ENCODE measurements at places on chromosomes 13 and 19. TPM values are rescaled to one million over a fixed set of nuclear protein-coding genes. Genes with fewer than 3 reads are reported as not detected.

The ZNF583 gene
- 2.1 TPM for total RNA-seq

The KLK14 gene
- 1.1 TPM for total RNA-seq

The ZNF837 gene
- total RNA-seq: 2.5 TPM

The FFAR2 gene
- not detected for total RNA-seq

The APC2 gene
- total RNA-seq: 0.14 TPM

The NLRP7 gene
- not detected for total RNA-seq

The ZNF571 gene
- total RNA-seq: 2.9 TPM

DNA sequence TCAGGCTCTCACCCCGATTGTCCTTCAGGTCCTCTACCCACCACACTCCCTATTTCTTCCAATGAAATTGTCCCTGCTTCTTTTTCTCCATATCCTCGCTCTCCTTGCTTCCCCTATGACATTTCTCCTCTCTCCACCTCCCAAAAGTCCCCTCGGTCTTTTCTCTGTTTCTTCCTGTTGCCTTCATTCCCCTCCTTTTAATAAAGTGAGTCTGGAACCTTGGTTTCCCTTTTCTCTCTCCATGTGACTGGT lies 676 bp upstream of the ZNF574 start:
- no peaks in the 10 kb centered on the region for H3K27me3 ChIP-seq
- DNase-seq: no peak
- H3K4me3 ChIP-seq: peak overlapping the region; percentile 89
- H3K27ac ChIP-seq: peak overlapping the region; percentile 99
- peaks cover 27% of the 10 kb centered on the region for H3K4me1 ChIP-seq

GRCh38 chr19:55173714-55174409 lies 6.2 kb downstream of the SYT5 start:
- H3K27ac ChIP-seq: no peak overlapping the region
- H3K4me3 ChIP-seq: peak overlapping the region; percentile 49
- H3K4me1 ChIP-seq: peaks cover 16% of the 10 kb centered on the region
- no peaks in the 10 kb centered on the region for H3K36me3 ChIP-seq
- peaks cover 61% of the 10 kb centered on the region for H3K27me3 ChIP-seq

- peaks cover 79% of the 10 kb centered on the region for H3K27me3 ChIP-seq
- no peak overlapping the region for H3K27ac ChIP-seq
- no peak overlapping the region for H3K4me3 ChIP-seq
- peaks cover 2% of the 10 kb centered on the region for H3K36me3 ChIP-seq
- DNase-seq: no peak
- H3K4me1 ChIP-seq: peaks cover 19% of the 10 kb centered on the region
These were observed 13.6 kb downstream of the ZIC2 start for GRCh38 chr13:99995104-99995588.

DNA sequence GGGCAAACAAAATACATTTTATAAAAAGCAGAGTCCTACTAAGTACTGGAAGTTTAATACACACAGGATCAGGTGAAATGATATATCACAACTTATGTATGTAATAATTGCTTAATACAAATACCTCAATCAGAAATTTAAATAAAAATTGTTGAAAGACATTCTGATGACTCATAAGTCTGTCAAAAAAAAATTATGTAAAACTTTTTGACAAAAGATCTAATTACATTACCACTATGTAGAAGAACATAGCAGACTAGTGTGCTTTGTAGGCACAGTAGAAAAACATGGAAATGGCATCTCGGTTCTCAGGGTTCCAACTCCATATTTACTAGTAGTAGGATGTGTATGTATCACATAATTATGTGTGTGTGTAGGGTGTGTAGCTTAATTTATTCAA lies 156.2 kb downstream of the DNAJC3 start:
- no peak overlapping the region for H3K4me3 ChIP-seq
- no peaks in the 10 kb centered on the region for H3K4me1 ChIP-seq
- H3K27ac ChIP-seq: no peak overlapping the region
- no peak for DNase-seq
- no peaks in the 10 kb centered on the region for H3K36me3 ChIP-seq
- H3K27me3 ChIP-seq: peaks cover 23% of the 10 kb centered on the region

DNA sequence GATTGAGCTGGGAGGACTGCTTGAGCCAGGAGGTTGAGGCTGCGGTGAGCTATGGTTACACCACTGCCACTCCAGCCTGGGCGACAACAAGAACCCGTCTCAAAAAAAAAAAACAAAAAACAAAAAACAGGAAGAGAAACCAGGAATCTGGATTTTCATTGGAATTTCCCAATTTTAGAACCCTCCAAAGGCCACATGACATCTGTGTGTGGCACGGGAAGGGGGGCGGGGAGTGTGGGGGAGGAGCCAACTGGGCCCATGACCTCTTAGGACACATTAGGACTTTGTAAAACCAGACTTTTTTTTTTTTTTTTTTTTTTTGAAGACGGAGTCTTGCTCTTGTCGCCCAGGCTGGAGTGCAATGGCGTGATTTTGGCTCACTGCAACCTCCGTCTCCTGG lies 21.2 kb upstream of the MYDGF start:
- no peak overlapping the region for H3K27ac ChIP-seq
- no peak for DNase-seq
- H3K36me3 ChIP-seq: peaks cover 22% of the 10 kb centered on the region
- H3K4me3 ChIP-seq: no peak overlapping the region
- no peaks in the 10 kb centered on the region for H3K4me1 ChIP-seq
- H3K27me3 ChIP-seq: no peaks in the 10 kb centered on the region

DNA sequence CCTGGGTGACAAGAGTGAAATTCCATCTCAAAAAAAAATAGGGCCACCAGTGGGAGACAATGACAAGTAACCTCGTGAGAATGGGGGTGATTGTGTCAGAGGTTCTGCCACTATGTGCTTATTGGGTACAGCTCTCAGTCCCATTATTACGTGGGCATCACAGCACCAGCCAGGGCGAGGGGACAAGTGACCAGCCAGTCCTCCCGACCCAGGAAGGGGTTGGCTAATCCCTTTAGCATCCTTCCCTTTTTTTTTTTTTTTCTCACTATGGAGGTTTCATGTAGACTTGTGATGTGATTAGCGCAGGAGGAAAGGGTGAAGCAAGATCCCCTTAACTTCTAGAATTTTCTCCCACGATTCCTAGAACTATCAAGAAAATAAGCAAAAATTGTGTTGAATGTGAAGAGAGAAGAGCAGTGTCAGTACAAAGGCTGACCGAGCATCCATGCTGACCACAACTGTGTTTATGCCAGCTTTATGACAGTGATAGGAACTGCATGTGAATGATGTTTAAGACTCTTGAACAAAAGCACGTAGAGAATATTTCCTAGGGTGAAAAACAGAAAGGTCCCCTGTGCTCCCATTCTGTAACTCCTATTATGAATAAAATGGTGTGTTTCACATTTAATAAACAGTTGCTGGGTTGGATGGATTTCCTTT lies 50.0 kb downstream of the ALOX5AP start:
- DNase-seq: no peak
- H3K27me3 ChIP-seq: no peaks in the 10 kb centered on the region
- no peak overlapping the region for H3K27ac ChIP-seq
- H3K4me1 ChIP-seq: peaks cover 6% of the 10 kb centered on the region
- H3K4me3 ChIP-seq: no peak overlapping the region
- H3K36me3 ChIP-seq: peaks cover 1% of the 10 kb centered on the region

DNA sequence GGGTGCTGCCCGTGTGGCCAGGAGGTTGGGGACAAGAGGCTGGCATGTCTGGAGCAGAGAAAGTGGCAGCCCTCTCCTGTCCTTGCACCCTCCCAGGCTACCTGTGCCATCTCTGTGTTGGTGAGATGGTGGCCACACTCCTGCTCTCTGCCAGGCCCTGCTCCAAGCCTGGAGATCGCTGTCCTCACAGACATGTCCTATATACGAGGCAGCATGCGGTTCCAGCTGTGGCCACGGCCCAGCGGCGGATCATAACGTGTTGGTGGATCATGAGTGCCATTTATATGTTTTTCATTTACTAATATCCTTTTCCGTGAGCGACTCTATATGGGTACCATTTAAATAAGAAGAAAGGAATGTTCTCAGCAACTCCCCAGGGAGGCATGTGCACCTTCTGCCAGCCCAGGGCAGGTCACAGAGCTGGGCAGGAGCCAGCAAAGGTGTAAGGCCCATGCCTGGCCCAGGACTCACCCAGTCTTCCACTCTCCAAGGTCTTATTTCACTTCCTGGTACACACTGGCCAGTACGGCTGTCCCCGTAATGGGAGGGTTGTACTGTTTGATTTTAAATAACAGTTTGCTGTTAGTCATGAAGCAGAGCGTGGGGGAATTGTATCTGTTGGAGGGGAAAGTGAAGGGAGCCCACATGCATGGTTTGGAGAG lies 47.2 kb upstream of the LDLR start:
- H3K4me1 ChIP-seq: no peaks in the 10 kb centered on the region
- no peak for DNase-seq
- no peak overlapping the region for H3K27ac ChIP-seq
- H3K27me3 ChIP-seq: no peaks in the 10 kb centered on the region
- H3K36me3 ChIP-seq: peaks cover 32% of the 10 kb centered on the region

DNA sequence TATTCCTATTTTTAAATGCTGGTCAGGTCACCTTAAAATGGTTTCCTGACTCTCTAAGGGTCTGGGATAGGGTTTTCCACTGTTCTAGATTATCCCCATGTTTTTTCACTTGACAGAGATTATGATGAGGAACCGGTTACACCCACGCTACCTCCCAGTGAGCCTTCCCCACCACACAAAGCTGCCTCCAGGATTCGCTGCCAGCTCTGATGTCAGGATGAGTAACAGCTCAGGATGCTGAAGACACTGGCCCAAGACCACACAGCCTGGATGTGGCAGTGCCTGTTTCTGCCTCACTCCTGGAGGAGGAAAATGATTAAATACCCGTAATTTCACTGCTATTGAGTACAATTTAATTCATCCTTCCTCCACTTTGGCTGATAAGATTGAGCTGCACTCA lies 22.9 kb downstream of the ZNF114 start:
- peaks cover 3% of the 10 kb centered on the region for H3K4me1 ChIP-seq
- no peaks in the 10 kb centered on the region for H3K36me3 ChIP-seq
- H3K4me3 ChIP-seq: no peak overlapping the region
- H3K27me3 ChIP-seq: no peaks in the 10 kb centered on the region
- DNase-seq: no peak

GRCh38 chr19:7654401-7654800 lies 14.4 kb upstream of the RETN start:
- H3K27ac ChIP-seq: no peak overlapping the region
- H3K36me3 ChIP-seq: no peaks in the 10 kb centered on the region
- no peak overlapping the region for H3K4me3 ChIP-seq

GRCh38 chr19:33304371-33304759 lies 2.0 kb upstream of the CEBPA start:
- no peak overlapping the region for H3K4me3 ChIP-seq
- DNase-seq: no peak
- no peaks in the 10 kb centered on the region for H3K36me3 ChIP-seq
- H3K27me3 ChIP-seq: peaks cover 29% of the 10 kb centered on the region
- no peaks in the 10 kb centered on the region for H3K4me1 ChIP-seq

DNA sequence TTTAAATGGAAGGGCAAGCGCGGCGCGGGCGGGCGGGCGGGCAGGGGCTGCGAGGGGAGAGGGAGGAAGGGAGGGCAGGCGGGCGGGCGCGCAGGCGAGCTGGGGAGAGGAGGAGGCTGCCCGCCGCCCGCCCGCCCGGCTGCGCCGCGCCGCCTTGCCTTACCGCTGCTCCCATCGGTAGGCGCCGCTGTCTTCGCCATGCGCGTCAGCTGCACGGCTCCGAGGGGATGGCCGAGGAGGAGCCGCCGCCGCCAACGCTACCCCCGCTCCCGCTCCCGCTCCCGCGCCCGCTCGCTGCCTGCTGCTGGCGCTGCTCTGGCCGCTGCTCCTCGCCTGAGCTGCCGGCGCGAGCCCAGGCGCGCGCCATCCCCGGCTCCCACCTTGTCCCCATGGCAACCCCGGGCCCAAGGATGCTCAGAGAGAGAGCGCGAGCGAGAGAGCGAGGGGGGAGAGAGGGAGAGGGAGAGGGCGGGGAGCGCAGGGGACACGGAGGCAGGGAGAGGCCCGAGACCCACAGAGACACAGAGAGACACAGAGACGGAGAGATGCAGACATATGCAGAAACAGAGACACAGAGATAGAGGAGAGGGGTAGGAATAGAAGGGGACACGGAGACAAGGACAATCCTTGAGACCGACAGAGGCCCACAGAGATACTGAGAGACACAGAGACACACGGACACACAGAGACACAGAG lies 40.3 kb downstream of the DEDD2 start:
- H3K4me3 ChIP-seq: no peak overlapping the region
- H3K4me1 ChIP-seq: peaks cover 15% of the 10 kb centered on the region
- peaks cover 24% of the 10 kb centered on the region for H3K27me3 ChIP-seq

DNA sequence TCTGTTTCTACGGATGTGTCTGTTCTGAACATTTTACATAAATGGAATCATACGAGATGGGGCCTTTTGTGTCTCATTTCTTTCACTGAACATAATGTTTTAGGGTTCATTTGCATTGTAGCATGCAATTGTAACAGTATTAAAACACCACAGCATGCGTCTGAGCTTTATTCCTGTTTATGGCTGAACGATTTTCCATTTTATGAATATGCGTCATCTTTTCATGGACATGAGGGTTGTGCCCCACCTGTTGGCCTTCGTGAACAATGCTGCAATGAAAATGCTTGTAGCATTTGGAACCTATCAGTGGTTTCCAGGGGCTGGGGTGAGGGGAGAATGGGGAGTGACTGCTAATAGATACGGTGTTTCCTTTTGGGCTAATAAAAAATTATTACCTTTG lies 5.1 kb downstream of the OR10H1 start:
- peaks cover 6% of the 10 kb centered on the region for H3K4me1 ChIP-seq
- no peak for DNase-seq
- no peak overlapping the region for H3K4me3 ChIP-seq
- no peak overlapping the region for H3K27ac ChIP-seq

DNA sequence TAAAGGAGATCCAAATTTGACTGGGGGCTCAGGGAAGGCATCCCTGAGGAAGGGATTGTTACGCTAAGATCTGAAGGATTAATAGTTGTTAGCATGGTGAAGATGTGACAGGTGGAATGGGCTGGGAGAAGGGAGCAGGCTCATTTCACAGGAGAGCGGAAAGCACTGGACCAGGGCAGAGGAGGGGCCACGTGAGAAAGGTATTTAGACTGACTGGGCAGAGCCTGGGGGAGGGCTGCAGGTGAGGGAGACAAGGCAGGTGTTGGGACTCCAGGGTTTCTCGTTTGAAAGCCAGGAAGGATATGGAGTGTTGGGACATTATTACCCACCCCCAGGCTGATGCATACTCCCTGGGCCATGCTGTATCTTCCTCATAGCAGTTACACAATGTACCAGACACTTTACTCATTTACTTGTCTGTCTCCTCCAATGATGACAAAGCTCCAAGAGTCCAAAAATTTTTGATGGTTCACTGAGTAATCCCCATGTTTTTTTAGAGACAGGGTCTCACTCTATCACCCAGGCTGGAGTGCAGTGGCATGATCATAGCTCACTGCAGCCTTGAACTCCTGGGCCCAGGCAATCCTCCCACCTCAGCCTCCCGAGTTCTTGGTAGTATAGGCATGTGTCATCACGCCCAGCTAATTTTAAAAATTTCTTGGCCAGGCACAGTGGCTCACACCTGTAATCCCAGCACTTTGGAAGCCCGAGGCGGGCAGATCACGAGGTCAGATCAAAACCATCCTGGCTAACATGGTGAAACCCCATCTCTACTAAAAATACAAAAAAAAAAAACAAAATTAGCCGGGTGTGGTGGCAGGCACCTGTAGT lies 2.3 kb downstream of the TRAPPC6A start:
- no peak overlapping the region for H3K4me3 ChIP-seq
- DNase-seq: no peak
- peaks cover 36% of the 10 kb centered on the region for H3K4me1 ChIP-seq
- no peak overlapping the region for H3K27ac ChIP-seq

- H3K27me3 ChIP-seq: no peaks in the 10 kb centered on the region
- no peaks in the 10 kb centered on the region for H3K36me3 ChIP-seq
- H3K4me1 ChIP-seq: peaks cover 3% of the 10 kb centered on the region
- DNase-seq: no peak
These were observed 167.3 kb downstream of the FLT1 start for GRCh38 chr13:28327373-28328270.

GRCh38 chr13:40024204-40024966 lies 368.9 kb downstream of the COG6 start:
- no peak overlapping the region for H3K4me3 ChIP-seq
- peak overlapping the region; percentile 63 for H3K27ac ChIP-seq
- H3K27me3 ChIP-seq: no peaks in the 10 kb centered on the region
- peaks cover 45% of the 10 kb centered on the region for H3K4me1 ChIP-seq
- DNase-seq: peak; percentile 38
